ENCODE measurements at places on chromosomes 5 and 9.

GRCh38 chr5:89662499-89662898 lies 747.1 kb downstream of the CETN3 start:
- DNase-seq: no peak

- DNase-seq: no peak
Measured at GRCh38 chr5:90878549-90879196, 320.1 kb downstream of the ADGRV1 start.

DNA sequence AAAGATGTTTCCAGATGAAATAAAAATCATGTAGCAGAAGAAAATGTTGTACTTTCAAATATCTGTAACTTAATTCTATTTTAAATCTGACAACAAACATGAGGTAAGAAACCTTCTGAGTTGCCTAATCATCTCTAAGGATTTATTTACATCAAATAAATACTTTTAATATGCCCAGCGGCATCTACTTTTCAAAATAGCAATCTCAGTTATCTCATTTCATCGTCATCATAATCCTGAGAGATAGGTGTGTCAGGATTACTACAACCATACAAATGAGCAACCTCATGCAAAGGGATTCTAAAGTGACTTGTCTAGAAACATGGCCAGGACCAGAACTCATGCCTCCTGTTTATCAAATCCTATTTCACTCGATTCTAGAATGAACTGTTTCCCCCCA lies 49.5 kb downstream of the DENND1A start:
- no peak for DNase-seq

DNA sequence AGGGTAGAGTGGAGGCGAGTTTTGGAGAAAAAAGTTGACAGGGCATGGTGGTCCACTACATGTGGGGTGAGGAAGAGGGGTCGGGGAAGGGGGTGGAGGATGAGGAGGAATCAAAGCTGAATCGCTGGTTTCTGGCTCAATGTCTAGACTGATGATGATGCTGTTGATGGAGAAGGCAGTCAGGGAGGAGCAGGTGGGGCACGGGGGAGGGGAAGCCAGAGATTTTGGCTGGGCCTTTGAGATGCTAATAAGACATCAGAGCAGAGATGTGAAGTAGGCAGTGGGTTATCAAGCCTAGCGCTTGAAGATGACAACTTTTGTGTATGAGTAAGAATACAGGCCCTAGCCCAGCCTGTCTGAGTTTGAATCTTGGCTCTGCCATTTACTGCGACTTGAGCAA lies 32.4 kb upstream of the TTC23L start:
- no peak for DNase-seq

DNA sequence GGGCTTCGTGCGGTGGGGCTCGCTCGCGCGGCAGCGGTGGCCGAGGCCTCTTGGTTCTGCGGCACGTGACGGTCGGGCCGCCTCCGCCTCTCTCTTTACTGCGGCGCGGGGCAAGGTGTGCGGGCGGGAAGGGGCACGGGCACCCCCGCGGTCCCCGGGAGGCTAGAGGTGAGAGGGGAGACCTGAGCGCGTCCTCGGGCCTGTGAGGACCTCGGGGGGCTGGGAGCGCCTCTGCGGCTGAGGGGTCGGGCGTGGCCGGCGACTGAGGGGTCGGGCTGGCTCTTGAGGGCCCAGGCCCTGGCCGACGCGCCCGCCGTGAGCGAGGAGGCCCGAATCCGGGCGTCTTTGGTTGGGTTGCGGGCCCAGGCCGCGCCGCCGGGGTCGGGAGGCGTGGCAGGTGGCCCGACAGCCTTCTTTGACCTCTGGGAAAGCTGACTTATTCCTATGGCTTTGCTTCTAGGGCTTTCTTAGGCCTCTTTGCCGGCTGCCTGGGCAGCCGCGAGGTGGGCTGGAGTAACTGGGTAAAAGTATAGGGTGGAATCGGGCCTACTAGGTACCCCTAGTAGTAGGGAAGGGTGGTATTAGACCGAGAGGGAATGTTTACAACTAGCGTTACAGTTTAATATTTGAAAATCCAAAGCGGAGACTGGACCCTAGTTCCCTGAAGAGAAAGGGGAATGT lies at the start of gene CANX:
CANX (plus strand) TSS at position 33 of the 681 bp plus-strand sequence. CDS start 6,715 bp downstream, outside the sequence.
- DNase-seq: no peak

GRCh38 chr9:37999588-38000189 lies 69.3 kb downstream of the SHB start:
- DNase-seq: no peak

DNA sequence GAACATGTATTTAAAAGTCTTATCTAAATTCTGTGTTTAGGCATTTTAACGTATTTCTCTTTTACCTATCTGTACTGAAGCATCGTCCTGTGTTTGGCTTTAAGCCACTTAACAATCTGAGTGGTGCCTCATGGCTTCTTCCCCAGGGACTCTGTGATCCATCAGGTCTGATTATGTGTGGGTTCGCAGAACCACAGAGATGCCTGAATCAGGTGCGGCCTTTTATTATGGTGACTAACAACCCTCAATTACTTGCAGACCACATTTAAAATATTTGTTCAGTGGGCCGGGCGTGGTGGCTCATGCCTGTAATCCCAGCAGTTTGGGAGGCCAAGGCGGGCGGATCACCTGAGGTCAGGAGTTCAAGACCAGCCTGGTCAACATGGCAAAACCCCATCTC lies 39.6 kb upstream of the SAP30L start:
- DNase-seq: no peak

GRCh38 chr5:151094030-151094851 lies 13.4 kb upstream of the TNIP1 start:
- peak; percentile 52 for DNase-seq

DNA sequence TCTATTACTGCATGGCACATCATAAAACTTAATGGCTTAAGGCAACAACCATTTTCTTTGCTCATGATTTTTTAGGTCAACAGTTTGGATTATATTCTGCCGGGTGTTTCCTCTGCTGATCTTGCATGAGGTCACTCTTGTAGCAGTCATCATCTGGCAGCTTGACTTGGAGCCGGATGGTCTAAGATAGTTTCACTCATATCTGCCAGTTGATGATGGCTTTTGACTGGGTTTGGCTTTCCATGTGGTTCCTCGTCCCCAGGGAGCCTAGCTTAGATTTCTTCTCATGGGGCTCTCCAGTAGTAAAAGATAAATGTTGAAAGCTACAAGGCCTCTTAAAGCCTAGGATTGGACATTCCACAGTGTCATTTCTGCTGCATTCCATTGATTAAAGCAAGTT lies 27.4 kb downstream of the LNPEP start:
- DNase-seq: peak; percentile 22

DNA sequence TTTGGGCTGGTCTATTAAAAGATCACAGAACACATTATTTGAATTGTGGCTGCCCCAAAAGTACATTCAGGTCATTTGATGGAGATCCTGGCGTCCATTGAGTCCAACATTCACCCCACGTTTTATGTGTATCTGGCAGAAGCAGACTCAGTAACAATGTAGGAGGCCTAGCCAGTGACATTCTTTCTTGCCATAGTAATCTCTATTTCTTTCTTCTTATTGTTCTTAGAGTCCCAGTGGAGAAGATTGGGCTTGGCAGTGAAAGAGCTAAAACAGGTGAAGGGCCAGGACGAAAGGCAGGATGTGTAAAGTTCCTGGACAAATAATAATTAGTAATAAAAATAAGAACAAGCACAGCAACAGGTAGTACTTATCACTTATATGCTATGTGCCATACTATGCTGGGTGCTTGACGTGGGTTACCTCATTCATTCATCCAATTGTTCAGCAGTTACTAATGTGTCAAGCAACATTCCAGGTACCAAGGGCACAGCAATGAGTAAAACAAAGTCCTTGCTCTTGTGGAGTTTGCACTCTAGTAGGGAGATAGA lies 12.6 kb upstream of the ANKH start:
- DNase-seq: no peak

GRCh38 chr9:133770076-133770777 lies 32.1 kb upstream of the SARDH start:
- peak; percentile 8 for DNase-seq

- DNase-seq: no peak
Measured at GRCh38 chr5:135050244-135050767, 16.3 kb upstream of the PITX1 start.

DNA sequence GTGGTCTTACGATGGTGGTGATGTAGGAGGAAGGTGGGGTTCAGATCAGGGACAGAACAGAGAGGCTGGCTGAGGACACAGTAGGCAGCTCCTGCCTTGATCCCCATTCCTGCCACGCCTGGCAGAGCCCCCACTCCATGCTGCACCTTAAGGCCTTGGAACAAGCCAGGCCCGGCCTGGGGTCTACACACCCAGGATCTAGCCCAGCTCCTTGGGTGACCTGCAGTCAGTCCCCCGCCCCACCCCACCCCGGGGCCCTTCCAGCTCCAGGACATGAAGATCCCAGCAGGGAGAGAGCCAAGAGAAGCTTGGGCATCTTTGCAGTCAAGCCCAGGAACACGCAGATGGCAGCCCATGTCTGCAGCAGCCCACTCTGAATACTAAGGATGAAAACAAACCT lies 34.7 kb downstream of the WHRN start:
- no peak for DNase-seq

DNA sequence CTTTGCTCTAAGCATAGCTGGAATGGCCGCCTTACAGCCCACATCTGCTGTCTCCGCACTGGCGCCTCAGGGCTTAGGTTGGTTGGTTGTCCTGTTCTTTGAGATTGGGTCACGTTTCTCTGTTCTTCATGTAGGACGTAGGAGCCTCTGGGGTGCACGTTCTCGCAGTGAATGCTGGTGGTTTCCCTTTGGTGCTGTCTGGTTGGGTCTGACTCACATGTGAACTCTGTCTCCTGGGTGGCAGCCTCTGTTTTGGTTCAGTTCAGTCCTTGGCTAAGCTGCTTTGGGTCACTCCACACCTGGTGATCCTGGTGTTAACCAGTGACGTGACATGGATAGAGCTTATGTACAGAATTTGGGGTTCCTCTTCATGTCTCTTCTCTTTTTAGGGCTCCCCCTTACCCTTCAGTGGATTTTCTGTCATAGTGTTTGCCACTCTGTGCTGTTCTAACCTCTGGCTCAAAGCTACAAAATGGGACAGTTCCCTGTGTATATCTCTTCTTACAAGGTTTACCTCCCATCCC lies 12.6 kb upstream of the LPCAT1 start:
- DNase-seq: peak; percentile 68

DNA sequence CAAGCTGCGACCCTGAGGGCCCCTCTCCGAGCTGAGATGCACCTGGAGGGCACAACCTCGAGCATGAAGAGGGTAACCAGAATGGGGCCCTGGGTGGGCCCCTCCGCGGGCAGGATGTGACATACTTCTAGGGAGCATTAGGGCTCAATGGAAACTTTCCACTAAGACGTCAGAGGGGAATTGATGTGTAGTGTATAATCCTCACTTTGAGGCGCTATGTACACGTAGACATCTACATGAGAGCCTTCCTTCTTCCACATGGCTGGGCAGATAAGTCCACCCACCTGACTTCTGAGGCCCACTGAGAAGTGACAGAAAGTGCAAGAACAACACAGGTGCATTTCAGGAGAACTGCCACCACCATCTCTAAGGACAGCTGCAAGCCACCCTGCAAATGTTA lies 61.0 kb downstream of the DAP start:
- DNase-seq: no peak

GRCh38 chr9:16986556-16986955 lies 116.1 kb upstream of the BNC2 start:
- no peak for DNase-seq

GRCh38 chr9:105313238-105313637 lies 68.8 kb downstream of the SLC44A1 start:
- DNase-seq: no peak

DNA sequence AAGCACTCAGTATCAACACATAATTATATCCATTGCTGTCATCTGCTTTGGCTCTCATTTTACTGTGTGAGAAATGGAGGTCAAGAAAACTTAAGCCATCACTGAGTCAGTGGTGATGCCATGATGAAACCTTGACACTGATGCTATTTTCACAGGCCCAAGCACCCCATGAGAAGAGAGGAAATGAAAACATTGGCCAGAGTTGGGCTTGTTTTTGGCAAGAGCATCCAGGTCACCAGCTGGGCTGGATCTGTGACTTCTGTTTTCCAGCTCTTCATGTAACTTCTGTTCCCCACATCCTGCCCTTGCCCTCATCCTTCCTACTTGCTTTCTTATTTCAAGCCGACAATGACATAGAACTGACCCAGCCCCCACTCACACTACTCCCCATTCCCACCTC lies 10.0 kb downstream of the LCP2 start:
- DNase-seq: no peak

GRCh38 chr5:105167092-105167491 lies 1604.5 kb upstream of the NUDT12 start:
- DNase-seq: no peak

DNA sequence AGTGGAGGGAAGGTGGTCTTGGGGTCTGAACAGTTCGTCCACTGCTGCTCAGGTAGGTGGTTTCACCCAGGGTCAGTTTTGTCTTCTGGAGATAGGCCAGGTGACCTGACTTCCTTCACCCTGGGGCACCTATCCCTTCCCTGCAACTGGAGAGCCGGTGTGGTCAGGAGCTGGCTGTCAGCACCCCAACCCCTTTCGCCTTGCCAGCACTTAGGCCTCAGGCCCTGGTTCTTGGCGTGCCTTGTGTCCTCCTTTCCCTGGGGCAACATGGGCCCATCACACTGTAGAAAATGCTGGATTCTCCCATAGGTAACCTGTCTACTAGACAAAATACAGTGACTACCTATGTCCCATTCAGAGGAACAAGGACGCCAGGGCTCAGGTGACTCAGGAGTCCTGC lies 13.1 kb downstream of the PROP1 start:
- no peak for DNase-seq

DNA sequence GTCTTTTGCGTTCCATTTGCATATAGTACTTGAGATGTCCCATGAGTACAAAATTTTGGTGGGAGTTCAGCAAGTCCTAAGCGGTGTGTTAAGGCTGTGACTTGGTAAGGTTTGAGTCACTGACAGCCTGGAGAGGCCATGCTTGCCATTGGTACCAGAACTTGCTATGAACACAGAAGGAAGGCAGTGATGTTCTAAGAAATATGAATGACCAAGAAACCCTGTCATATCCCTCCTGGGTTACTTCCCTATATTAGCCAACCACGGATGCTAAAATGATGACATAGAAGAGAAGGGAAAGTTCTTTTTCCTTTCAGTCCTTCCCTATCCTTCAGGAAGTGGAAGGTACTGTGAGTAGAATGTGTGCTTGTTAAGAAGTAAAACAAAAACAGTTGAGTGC lies 136.7 kb downstream of the GCNT1 start:
- DNase-seq: no peak

DNA sequence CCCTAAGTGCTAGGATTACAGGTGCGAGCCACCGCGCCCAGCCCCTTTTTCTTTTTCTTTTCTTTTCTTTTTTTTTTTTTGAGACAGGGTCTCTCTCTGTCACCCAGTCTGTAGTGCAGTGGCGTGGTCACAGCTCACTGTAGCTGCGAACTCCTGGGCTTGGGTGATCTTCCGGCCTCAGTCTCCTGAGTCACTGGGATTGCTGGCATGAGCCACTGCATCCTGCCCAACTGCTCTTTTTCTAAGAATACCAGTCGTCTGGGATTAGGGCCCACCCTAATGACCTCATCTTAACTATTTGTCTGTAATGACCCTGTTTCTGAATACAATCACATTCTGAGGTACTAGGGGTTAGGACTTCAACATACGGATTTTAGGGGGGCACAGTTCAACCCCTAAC lies 34.1 kb upstream of the NANS start:
- DNase-seq: no peak

- DNase-seq: peak; percentile 43
Measured at GRCh38 chr5:150000990-150001659, 586 bp downstream of the HMGXB3 start.

Measured in activated CD8-positive, alpha-beta memory T cell treated with anti-CD3 and anti-CD28 coated beads, Interleukin-2, amount 50 U/mL, for 4 hours (primary cell).